ENCODE measurements at places on chromosomes 12 and 14.

DNA sequence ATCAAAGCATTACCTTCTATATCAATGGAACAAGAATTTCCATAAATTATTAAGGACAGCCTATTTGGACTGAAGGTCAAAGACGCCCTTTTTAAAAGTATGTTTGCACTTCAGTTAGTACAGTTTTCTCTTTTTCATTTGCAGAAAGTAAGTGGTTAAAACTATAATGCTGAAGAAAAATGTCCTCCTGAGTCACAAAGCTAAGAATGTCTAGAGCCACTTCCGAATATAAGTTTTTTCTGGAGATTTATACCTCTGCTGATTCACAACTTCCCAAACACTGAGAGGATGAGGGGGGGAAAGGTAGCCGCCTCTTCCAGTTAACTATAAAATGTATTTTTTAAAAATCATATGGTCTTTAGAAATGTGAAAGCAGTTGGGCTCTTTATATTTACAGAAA is 84.9 kb downstream of the DUSP6 start:
- DNase-seq = no peak

- no peak for DNase-seq
These were observed 28.9 kb upstream of the EGLN3 start for GRCh38 chr14:33979613-33980276.

GRCh38 chr12:62799766-62800406 is 135.1 kb downstream of the PPM1H start:
- no peak for DNase-seq

GRCh38 chr14:104643306-104643705 is 38.7 kb upstream of the TMEM179 start:
- DNase-seq = no peak

- no peak for DNase-seq
These were observed 8.3 kb downstream of the C3AR1 start for GRCh38 chr12:8057839-8058238.

DNA sequence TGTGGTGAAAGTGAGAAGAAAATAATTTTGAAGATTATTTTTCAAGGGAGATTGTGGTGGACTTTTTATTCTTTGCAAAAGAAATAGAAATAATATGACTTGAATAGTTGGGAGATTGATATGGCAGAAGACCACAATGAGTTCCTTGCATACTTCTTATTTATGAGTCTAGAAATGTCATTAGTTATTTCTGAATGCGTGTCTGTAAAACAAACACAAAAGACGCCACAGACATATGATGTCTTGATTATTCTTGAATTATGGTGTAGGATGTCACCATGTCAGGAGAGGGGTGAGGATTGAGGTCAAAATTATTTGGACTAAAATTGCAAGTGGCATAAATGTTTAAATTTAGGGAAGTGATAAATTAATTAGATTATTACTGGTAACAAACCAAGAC is 440.7 kb upstream of the PDE3A start:
- DNase-seq = no peak

DNA sequence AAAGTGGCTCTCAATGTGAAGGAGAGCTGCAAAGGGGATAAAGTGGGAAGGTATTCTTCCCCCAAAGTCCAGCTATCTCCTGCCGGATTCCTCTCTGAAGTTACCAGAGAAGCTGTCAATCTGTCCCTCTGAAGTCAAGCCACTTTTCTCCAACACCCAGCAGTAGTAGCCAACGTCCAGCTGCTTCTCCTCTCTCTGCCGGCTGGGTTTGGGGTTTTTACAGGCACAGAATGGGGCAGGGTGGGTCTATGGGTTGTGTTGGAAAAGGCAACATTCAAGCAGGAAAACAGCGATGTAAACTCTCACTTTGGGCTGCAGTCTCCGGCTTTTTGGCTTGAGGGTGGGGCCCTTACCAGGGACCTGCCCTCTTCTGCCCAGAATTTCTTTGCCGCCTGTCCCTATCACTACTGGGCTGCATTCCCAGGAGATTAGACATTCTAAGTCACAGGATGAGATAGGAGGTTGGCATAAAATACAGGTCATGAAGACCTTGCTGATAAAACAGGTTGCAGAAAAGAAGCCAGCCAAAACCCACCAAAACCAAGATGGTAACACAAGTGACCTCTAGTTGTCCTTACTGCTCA is 16.3 kb downstream of the CAPZA3 start:
- no peak for DNase-seq

GRCh38 chr12:41510470-41510869 is 322.4 kb downstream of the PDZRN4 start:
- DNase-seq = no peak

- no peak for DNase-seq
These were observed 16.8 kb downstream of the RFC5 start for GRCh38 chr12:118033323-118033722.

GRCh38 chr14:75904311-75904710 is 77.5 kb downstream of the TGFB3 start:
- no peak for DNase-seq

GRCh38 chr14:53743371-53743770 is 213.3 kb downstream of the BMP4 start:
- no peak for DNase-seq

DNA sequence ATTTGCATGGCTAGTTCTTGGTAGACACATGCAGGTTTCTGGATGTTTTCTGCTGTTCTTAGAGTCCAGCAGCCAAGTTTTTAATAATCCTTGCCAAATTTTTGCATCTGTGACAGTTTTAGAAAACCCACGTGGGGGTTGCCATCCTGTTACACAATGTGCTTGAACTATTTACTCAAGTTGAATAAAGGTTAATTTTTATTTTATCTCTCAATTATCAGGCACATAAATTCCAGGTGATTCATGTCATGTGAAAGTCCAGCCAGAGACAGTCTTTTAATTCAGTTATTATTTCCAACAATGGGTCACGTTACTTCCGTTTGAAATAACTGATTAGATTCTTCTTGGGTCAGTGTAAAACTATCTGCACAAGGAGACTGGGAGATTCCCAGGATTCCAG is 15.7 kb downstream of the MYRFL start:
- no peak for DNase-seq

- no peak for DNase-seq
These were observed 81.4 kb upstream of the ARID2 start for GRCh38 chr12:45648070-45648469.

DNA sequence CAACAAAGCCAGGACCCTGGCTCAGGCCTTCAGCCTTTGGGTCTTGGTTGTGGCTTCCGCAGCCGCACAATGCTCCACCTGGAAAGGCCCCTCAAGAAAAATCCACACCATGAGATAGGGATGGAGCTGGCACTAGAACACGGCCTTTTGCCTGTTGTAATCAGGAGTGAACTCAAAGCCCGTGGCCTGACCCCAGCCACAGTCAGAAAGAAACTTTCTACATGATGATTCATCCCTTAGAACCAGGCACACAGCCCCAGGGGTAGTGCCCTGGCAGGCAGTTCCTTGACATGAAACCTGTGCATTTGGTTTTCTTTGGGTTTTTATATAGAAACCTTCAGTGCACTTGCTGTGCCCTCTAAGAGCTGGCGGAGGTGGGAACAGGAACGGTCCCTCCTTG is 5.1 kb downstream of the CLMN start:
- DNase-seq = no peak

- no peak for DNase-seq
These were observed 224.0 kb upstream of the BTG1 start for GRCh38 chr12:92369636-92370035.

- DNase-seq = no peak
These were observed 346.9 kb upstream of the SFSWAP start for GRCh38 chr12:131363841-131364495.
